Esophagus squamous epithelium (tissue), 5 donors: ENCODE measurements at places on chromosomes 7 and 10.

DNA sequence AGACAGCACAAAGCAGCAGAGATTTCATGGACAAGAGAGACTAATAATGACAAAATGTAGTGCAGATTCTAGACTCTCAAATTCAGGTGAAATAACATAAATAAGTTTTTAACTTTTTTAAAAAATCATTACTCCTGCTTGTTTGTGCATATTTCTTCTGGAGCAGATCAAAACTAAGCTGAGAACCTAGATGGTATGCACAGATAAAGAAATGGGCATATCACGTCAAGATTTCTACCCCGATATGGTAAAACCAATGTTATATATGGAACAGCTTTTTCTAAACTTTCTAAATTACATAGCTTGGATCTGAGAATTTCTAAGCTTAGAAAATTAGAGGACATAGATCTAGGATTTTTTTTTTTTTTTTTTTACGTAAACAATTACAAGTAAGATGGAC is 18.2 kb downstream of the TWIST1 start:
- DNase-seq = no peak

DNA sequence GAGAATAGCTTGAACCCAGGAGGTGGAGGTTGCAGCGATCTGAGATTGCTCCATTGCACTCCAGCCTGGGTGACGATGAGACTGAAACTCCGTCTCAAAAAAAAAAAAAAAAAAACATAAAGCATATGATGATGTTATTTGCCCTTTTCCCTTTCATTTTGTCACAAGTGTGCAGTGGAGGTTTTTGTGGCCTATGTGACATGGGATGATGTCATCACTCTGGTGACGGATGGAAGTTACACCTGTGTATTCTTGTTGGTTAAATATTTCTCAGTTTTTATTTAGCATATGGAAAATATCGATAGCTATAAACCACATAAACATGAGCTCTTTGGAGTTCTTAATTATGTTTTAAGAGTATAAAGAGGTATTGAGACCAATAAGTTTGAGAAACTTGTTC is 71.8 kb upstream of the EMX2 start:
- no peak for DNase-seq

DNA sequence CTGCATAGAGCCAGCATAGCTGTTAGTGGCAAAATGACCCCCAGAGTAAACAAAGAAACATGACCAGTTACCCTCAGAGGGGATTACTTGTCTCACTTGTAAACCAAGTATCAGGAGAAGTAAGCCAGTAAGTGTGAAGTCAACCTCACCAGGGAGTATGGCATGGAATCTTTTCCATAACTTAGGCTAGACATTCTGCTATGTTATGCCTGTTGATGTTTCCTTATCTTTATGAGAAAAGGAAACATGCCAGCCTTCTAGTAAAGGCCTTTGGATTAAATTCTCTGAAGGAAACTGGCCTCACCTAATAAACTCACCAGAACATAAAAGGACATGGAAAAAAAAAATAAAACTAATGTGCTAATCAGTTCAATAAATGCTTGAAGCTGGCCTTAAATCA is 87.7 kb downstream of the SEM1 start:
- DNase-seq = no peak

GRCh38 chr7:151782598-151783448 is 94.1 kb downstream of the PRKAG2 start:
- peak; percentile 24 for DNase-seq

DNA sequence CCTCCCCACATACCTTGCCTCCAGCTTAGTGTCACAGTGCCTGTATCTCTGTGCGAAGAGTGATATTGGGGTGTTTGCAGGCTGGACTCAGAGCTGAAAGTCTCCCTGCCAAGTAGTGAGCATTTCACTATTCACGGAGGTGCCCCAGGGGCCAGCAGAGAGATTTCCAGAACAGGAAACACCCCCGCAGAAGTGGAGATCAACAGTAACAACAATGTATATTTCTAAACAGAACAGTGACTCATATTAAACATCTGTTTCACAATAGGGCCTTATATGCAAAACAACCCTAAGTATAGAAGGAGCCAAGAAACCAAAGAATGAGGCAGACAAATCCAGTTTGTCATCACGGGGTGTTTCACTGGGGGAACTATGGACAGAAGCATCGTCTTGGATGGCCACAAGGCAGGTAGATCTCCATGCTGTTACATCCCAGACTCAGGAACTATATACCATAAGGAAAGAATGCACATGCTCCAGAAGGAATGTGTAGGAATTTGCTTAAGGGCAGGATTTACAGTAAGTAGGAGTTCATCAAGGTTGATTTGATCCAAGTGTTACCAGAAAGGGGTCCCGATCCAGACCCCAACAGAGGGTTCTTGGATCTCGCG is 29.3 kb upstream of the CCL24 start:
- no peak for DNase-seq

- DNase-seq = peak; percentile 64
Measured at GRCh38 chr7:63925626-63926460, 72.8 kb upstream of the ZNF722 start.

GRCh38 chr10:5895365-5895764 is 5.3 kb downstream of the FBH1 start:
- DNase-seq = no peak

GRCh38 chr7:4261601-4261960 is 420.5 kb upstream of the FOXK1 start:
- DNase-seq = no peak

DNA sequence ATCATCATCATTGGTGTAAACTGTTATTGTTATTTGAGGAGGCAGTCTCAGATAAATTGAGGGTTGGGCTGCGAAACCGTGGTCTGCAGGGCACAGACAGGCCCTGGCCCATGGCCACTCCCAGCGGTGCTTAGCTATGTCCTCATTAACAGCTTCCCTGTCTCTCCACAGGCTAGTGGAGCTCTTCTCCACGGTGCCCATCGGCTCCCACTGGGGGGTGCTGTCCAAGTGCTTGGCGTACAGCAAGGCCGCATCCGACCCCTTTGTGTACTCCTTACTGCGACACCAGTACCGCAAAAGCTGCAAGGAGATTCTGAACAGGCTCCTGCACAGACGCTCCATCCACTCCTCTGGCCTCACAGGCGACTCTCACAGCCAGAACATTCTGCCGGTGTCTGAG is 21.6 kb downstream of the GPR26 start:
- no peak for DNase-seq
